NCI-H1436 (cell line): ENCODE measurements at places on chromosomes 1 and 21.

DNA sequence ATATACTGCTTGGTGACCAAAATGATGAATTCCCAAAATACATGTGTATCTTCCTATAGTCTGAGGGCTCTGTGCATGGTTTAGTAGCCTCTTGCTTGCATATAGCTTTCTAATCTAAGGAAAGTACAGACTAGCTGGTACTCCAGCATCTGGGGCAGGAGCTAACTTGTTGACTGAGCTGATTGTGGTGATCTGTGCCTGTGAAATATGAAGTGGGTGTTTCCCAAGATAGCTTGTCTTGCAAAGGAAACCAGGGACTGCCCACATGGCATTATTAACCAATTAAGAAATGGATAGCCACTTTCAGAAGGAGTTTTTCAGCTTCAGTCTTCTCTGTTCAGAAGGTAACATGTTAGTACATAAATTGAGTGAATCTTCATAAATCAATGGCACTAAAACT is 219.8 kb downstream of the NEGR1 start:
- no peak for DNase-seq

DNA sequence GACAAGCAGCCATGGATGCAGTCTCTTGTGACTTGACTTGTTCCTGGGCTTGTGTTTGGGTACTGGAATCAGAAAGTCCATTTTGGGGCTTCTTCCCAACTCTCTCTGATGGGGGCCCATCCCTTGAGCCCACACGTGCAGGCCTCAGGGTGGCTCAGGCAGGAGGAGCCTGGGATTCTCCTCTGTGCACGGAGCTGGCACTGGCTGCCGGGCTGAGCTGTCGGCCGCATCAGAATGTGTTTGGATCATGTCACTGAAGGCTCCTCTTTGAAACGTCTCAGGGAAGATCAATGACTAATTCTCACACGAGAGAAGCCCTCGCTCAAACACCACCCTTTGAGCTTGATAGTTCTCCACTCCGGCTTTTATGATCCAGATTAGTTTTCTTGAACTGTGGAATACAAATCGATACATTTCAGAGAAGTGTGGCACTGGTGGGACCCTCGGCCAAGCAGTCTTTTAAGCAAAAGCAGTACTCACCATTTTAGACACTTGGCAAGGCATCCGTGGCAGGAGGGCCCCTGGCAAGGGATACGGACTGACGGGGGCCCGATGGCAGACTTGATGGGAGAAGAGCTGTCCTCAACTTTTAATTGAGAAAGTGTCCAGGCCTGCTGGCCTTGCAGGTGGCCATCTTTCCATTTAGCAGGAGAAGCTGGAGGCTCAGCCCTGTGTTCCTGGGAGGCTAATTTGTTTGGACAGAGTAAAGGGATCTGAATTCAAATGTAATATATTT is 220.7 kb upstream of the C1orf174 start:
- no peak for DNase-seq

GRCh38 chr21:42459082-42459460 is 37.0 kb downstream of the RSPH1 start:
- no peak for DNase-seq

DNA sequence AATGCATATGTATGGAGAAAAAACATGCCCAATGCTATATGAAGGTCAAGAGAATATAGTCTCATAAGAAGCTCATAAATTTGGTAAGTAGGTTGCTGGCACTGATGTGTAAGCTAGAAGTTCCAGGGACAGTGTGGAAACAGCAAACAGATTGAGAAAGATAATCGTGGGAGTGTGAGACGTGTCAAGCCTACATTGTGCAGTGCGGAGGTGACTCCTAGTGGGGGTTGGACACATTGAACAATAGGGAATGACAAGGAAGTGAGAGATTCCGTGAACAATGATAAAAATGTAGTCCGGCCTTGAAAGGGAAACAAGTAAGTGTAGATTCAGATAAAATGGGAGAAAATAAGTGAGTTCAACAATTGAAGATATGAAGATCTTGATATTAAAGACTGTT is 788.4 kb upstream of the PRMT6 start:
- DNase-seq: no peak

GRCh38 chr1:67579623-67580394 is 105.2 kb upstream of the GADD45A start:
- DNase-seq: no peak
